Adipocyte (in vitro differentiated cells): ENCODE measurements at places on chromosomes 3 and 15.

DNA sequence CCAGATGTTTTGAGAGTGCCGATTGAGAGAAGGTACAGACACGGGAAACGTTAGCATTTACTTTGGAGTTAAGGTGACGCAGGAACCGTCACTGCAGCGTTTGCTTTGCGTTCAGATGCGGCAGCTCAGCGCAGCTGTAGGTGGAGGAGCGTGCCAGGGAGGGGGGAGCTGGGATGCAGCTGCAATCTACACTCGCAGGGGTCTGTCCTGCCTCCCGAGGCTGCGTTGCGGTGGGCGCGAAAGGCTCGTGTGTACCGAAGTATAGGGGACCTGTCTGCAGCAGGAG, 425 bp upstream of the FYTTD1 start:
- DNase-seq, result peak; percentile 74

DNA sequence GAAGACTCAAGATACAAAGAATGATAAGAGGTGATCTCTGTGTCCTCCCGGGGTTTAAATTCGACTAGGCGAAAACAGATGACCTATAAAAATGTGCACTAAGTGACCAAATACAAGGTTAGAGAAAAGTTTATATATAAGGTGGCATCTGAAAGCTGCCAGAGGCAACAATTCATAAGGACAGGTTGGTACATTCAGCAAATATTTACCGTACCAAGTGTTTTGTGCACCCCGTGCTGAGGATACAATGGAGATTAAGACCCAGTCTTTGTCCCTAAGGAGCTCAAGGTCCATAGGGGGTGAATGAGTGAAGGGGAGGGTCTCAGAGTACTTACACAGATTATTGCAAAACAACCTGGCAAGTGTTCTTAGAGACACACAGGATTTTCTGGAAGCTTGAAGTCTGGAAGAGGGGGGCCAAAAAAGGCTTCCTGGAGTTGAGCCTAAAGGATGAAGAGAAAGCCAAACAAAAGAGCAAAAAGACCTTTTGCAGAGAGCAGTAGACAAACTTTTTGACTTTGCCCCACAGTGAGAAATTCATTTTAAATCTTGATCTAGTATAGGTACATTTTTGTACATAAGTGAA, 71.4 kb upstream of the LRIG1 start:
- DNase-seq, result no peak

GRCh38 chr15:57537488-57538264, 54.0 kb upstream of the MYZAP start:
- no peak for DNase-seq

- DNase-seq, result no peak
These were observed 295.3 kb downstream of the VPS13C start for GRCh38 chr15:61764981-61765380.

DNA sequence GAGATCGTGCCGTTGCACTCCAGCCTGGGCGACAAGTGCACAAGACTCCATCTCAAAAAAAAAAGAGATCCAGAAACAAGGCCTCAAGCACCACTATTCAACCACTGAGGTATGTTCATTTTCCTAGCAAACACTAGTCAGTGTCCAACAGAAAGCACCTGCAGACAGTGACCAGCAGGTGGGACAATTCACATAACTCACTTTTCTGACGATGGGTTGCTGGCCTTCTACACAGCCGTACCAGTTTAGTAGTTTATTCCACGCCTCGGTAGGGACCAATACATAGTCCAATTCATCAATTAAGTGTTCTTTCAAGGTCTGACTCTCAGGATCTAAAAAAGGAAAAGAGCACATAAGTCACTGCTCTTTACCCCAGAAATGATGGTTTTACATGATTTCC, 12.4 kb downstream of the USP4 start:
- DNase-seq, result no peak
